ENCODE measurements at places on chromosomes 5 and 9.

- no peak for DNase-seq
These were observed 235.6 kb upstream of the RPS23 start for GRCh38 chr5:82513738-82514137.

- no peak for DNase-seq
These were observed 153.9 kb downstream of the PRELID2 start for GRCh38 chr5:145681216-145681615.

- DNase-seq = peak; percentile 91
These were observed 70.6 kb downstream of the SMARCA2 start for GRCh38 chr9:2085716-2086115.

- DNase-seq = no peak
These were observed 77.0 kb downstream of the FGF18 start for GRCh38 chr5:171496456-171496855.

GRCh38 chr5:144405991-144406390, 235.3 kb downstream of the KCTD16 start:
- DNase-seq = no peak

DNA sequence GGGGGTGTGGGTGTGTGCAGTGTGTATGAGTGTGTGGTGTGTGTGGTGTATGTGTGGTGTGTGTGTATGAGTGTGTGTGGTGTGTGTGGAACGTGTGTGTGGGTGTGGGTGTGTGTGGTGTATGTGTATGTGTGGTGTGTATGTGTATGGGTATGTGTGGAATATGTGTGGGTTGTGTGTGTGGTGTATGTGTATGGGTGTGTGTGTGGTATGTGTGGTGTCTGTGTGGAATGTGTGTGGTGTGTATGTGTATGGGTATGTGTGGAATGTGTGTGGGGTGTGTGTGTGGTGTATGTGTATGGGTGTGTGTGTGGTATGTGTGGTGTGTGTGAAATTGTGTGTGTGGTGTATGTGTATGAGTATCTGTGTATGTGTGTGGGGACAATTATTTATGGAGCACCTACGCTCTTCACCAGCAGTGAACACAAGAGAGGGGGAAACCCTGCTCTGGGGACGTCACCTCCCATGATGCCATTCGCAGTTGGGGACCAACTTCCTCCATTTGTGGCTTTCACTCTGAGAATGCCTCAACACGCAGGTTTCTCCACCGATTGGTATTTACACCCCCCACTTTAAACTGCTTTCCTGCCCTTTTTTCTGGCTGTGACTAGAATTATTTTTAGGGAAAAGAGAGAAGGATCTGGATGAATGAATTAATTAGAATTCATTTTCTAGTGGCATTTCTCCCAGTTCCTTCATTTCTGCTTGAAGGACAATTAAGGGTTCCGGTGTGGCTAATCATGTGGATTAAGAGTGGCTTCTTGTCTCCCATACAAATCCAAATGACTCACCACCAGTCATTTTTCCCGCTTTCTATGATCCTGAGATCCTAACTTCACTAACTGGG, 238.1 kb downstream of the ROR2 start:
- peak; percentile 58 for DNase-seq

DNA sequence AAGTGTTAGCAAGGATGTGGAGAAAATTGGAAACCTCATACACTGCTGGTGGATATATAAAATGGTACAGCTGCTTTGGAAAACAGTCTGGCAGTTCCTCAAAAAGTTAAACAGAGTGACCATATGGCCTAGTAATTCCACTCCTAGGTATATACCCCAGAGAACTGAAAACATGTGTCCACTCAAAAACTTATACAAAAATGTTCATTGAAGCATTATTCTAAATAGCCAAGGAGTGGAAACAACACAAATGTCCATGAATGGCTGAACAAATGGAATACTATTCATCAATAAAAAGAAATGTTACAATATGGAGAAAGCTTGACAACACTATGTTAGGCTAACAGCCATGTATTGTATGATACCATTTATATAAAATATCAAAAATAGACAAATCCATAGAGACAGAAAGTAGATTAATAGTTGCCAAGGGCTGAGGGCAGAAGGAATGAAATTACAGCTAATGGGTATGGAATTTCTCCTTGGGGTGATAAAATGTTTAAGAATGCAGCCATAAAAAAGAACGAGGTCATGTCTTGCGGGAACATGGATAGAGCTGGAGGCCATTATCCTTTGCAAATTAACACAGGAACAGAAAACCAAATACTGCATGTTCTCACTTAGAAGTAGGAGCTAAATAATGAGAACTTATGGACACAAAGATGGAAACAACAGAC, 33.6 kb upstream of the FBP1 start:
- DNase-seq = peak; percentile 83

GRCh38 chr5:95285409-95285755, 488 bp upstream of the MCTP1 start:
- no peak for DNase-seq

GRCh38 chr9:1839909-1840308, 175.2 kb upstream of the SMARCA2 start:
- DNase-seq = no peak

GRCh38 chr9:437574-438001, 222.9 kb downstream of the DOCK8 start:
- peak; percentile 81 for DNase-seq
